ENCODE measurements at places on chromosomes 1 and 21. TPM values are rescaled to one million over a fixed set of nuclear protein-coding genes. Genes with fewer than 3 reads are reported as not detected.

The DIPK1A gene
- 29.8 TPM for total RNA-seq

The TCHH gene
- total RNA-seq, result not detected

The ITGB2 gene
- not detected for total RNA-seq

The SFN gene
- total RNA-seq, result 1.6 TPM

The TGFB2 gene
- 9.9 TPM for total RNA-seq

The FTCD gene
- 1.7 TPM for total RNA-seq

The B3GALT2 gene
- 0.17 TPM for total RNA-seq

The GUCA2B gene
- total RNA-seq, result not detected

The S100A3 gene
- total RNA-seq, result 8.6 TPM

All from smooth muscle cell of trachea (primary cell).